Head of caudate nucleus (tissue), 42 donors: ENCODE measurements at places on chromosomes 3 and 15.
A peak's percentile ranks its signal among the peaks of the same experiment; 100 is the strongest.

- DNase-seq = no peak
These were observed 7.7 kb downstream of the POU1F1 start for GRCh38 chr3:87268646-87269211.

GRCh38 chr3:114775395-114775794 lies 371.7 kb downstream of the ZBTB20 start:
- DNase-seq = no peak

GRCh38 chr3:183854318-183855035 lies 29.1 kb upstream of the MAP6D1 start:
- DNase-seq = no peak

GRCh38 chr3:52245322-52246263 lies at the start of gene PPM1M:
Gene PPM1M (plus strand): TSS chr3:52245759. CDS start chr3:52245825, 66 bp downstream.
- DNase-seq = peak; percentile 33

DNA sequence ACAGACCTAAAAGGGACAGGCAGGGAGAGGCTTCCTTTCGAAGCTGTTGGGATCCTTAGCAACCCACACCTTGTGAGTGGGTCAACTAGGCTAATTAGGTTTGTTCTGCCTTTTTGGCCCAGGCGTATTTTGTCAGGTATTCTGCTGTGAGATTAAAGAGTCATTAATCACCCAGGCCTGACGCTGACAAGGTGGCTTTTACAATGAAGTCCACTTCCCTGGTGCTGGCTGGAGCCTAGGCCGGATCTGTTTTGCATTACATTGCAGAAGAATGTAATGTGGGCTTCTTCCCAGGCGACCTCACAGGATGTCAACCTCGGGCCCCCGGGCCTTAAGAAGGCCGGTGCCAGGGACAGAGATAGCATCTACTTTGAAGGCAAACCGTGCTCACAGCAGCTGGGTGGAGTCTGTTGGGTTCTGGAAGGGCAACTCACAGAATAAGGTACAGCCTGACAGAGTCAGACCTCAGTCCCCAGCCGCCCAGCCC lies 76.9 kb downstream of the HES1 start:
- DNase-seq = no peak

DNA sequence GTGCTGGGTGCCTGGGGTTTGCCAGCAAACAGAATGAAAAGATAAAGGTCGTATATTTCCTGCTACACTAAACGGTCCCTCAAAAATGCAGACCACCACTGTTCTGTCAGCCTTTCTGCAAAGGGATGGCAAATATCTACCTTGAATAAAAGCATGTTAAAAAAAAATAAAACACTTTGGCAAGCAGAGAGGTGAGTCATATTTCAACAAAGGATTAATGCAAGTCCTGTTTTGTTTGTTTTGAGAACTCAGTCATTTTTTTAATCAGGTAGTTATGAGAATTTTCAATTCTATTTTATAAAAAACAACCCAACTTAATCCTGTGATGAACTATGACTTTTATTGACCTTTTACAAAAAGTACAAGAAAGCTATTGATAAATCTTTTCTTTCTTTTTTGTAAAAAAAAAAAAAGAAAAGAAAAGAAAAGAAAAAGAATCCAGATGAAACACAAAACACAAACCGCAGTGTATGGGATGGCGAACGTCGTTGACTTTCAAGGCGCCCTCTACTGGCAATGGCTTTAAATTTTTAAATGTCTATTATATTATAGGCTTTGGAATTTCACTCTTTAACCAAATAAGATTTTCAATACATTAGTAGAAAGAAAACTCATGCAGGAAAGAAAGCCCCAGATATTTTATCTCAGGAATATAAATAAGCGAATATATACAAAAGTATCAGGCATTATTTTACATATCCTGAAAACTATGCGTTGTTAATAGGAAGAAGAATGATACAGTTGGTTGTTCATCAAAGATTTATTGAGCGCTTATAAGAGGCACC lies 87.8 kb downstream of the NCEH1 start:
- peak; percentile 36 for DNase-seq
